ENCODE measurements at places on chromosomes 5 and 9.

DNA sequence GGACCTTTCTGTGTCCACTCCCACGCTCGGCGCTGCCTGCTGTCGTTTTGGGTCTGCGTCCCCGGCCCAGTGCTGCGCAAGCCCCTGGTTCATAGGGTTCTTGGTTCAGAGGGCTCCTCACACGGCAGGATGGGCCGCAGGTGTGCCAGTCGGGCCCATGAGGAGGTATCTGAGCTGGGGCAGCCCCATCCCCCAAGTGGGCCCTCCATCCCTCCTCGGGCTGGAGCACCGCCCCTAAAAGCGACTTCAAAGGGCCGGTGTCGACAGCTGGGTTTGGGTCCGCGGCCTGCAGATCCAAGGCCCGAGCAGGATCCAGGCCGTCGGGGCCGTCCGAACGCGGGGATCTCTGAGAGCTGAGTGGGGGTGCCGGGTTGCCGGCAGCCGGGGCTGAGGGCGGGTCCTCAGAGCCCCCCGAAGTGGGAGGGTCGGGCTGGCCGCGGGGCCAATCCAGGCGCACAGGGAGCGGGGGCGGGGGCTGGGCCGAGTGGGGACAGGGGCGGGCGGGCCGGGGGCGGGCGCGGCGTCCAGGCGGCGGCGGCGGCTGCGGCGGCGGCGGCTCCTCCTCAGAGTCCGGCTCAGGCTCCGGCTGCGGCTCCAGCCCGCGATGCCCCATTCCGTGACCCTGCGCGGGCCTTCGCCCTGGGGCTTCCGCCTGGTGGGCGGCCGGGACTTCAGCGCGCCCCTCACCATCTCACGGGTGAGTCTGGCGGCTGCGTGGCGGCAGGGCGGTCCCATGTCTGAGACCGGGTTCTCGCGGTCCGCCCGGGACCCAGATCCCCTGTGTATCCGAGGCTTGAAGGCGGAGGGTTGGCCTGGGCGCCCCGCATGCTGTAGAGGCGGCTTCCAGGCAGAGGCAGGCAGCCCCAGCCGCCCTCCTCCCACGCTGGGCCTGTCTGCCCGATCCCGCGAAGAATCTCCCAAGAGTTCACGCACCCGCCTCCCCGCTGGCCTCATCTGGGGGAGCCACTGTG lies at the start of gene PDLIM4:
TSS of gene PDLIM4 (plus strand) at position 566 of the 971 bp plus-strand sequence. CDS start at position 605, 39 bp downstream.
- DNase-seq = no peak
- peak within 1 kb of the TSS; percentile 77 for H3K4me3 ChIP-seq
- no peaks in the 10 kb centered on the region for H3K27me3 ChIP-seq
- peaks cover 28% of the 10 kb centered on the region for H3K4me1 ChIP-seq

GRCh38 chr5:133119233-133119711 lies 67.5 kb downstream of the HSPA4 start:
- no peak overlapping the region for H3K27ac ChIP-seq
- H3K27me3 ChIP-seq = no peaks in the 10 kb centered on the region
- DNase-seq = no peak
- H3K36me3 ChIP-seq = no peaks in the 10 kb centered on the region
- no peaks in the 10 kb centered on the region for H3K4me1 ChIP-seq

GRCh38 chr9:120608421-120608820 lies 28.5 kb upstream of the CDK5RAP2 start:
- no peak overlapping the region for H3K27ac ChIP-seq
- no peak overlapping the region for H3K4me3 ChIP-seq
- H3K27me3 ChIP-seq = no peaks in the 10 kb centered on the region
- no peaks in the 10 kb centered on the region for H3K36me3 ChIP-seq
- DNase-seq = peak; percentile 76

- no peak overlapping the region for H3K4me3 ChIP-seq
- H3K36me3 ChIP-seq = no peaks in the 10 kb centered on the region
- peaks cover 12% of the 10 kb centered on the region for H3K4me1 ChIP-seq
- no peak for DNase-seq
- H3K27me3 ChIP-seq = no peaks in the 10 kb centered on the region
Observed at GRCh38 chr5:172695232-172696054, 54.4 kb downstream of the NEURL1B start.

DNA sequence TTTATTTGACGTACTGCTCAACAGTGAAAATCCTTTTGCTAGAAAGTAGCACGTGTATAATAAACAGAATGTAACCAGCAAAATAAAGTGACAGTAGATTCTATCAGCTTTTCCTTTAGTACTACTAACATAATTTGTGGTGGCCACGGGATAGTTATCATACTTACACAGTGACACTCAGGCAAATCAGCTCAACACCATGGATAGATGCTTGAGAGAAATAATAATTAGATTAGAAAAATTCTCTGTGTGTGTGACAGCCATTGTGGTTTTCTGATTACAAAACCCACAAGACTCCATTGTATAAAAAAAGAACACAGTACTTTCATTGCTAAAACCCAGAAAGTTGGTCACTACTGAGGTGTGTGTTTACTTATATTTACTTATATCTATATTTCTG lies 101.1 kb downstream of the MUSK start:
- H3K4me3 ChIP-seq = no peak overlapping the region
- H3K4me1 ChIP-seq = peaks cover 3% of the 10 kb centered on the region
- no peaks in the 10 kb centered on the region for H3K27me3 ChIP-seq
- H3K36me3 ChIP-seq = no peaks in the 10 kb centered on the region
- no peak for DNase-seq

- no peak for DNase-seq
- no peaks in the 10 kb centered on the region for H3K27me3 ChIP-seq
- H3K36me3 ChIP-seq = no peaks in the 10 kb centered on the region
Observed at GRCh38 chr5:158340608-158341007, 481.7 kb upstream of the CLINT1 start.

DNA sequence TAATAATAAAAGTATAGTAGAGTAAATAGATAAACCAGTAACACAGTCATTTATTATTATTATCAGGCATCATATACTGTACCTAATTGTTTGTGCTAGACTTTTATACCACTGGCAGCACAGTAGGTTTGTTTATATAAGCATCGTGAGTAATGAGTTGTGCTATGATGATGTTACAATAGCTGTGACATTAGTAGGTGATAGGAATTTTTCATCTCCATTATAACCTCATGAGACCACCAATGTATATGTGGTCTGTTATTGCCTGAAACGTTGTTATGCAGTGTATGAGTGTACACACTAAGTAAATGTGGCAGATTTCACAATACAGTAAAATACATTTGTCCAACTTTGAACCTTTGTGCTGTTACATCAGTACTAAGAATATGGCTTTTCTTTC lies 72.7 kb upstream of the SPATA31D4 start:
- no peaks in the 10 kb centered on the region for H3K27me3 ChIP-seq
- no peak for DNase-seq
- no peak overlapping the region for H3K4me3 ChIP-seq

DNA sequence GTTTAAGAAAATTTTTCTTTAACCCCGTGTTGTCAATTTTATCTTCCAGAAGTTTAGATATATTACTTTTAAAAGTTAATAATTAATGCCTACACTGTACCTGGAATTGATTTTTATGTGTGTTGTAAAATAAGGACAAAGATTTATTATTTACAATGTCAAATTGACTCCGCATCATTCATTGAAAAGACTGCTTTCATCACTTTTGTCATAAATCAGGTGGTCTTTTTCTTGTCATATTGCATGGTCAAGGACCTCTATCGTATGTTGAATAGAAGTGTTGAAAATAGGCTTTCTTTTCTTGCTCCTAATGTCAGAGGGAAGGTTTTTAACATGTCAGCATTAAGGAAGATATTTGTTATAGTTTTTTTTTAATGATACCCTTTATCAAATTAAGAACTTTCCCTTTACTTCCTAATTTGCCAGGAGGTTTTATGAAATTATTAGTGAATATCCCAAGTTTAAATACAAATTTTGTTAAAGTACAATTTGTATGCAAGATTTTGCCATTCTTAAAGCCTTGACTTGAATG lies 92.6 kb downstream of the WDR70 start:
- no peaks in the 10 kb centered on the region for H3K36me3 ChIP-seq
- H3K4me1 ChIP-seq = no peaks in the 10 kb centered on the region
- no peak overlapping the region for H3K27ac ChIP-seq
- DNase-seq = no peak
- H3K4me3 ChIP-seq = no peak overlapping the region

- no peak overlapping the region for H3K27ac ChIP-seq
- H3K27me3 ChIP-seq = no peaks in the 10 kb centered on the region
- no peaks in the 10 kb centered on the region for H3K4me1 ChIP-seq
Observed at GRCh38 chr9:130089141-130089540, 35.4 kb downstream of the GPR107 start.

DNA sequence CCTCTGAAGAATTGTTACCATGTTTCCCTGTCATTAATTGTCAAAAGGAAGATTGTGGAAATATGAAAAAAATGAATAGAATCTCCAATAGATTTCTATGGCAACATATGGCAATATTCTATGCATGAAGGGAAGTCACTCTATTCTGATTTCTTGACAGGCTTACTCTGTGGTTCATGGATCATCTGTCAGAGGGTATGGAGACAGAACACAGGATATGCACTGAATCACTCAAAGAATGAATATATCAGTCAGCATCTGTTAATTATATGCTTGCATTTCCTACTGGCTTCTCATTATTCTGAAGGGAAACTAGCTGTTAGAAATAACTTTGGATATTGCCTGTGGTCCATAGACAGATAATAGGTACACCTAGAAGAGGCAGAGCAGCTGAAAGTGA lies 918.9 kb downstream of the DTWD2 start:
- H3K4me1 ChIP-seq = no peaks in the 10 kb centered on the region
- H3K27ac ChIP-seq = no peak overlapping the region
- no peaks in the 10 kb centered on the region for H3K36me3 ChIP-seq
- H3K27me3 ChIP-seq = no peaks in the 10 kb centered on the region
- no peak for DNase-seq

DNA sequence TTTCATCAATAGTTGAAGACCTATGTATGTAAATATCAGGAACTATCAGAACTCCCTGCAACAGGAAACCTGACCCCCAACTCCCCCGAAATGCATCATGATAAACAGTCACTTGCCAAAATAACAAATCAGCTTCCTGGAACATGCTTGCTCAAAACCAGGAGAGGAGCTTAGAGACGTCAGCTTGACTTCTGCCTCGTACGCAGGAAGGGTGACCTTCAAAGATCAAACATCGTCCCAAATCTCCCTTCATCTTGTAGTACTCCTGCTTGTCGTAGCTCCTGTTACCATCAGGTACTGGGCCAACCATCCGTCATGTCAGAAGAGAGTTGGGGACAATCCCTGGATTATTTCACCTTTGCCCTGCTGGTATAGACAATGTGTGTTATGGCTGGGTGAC lies 396.1 kb downstream of the GADD45G start:
- no peak overlapping the region for H3K27ac ChIP-seq
- H3K36me3 ChIP-seq = no peaks in the 10 kb centered on the region
- DNase-seq = no peak
- no peak overlapping the region for H3K4me3 ChIP-seq

DNA sequence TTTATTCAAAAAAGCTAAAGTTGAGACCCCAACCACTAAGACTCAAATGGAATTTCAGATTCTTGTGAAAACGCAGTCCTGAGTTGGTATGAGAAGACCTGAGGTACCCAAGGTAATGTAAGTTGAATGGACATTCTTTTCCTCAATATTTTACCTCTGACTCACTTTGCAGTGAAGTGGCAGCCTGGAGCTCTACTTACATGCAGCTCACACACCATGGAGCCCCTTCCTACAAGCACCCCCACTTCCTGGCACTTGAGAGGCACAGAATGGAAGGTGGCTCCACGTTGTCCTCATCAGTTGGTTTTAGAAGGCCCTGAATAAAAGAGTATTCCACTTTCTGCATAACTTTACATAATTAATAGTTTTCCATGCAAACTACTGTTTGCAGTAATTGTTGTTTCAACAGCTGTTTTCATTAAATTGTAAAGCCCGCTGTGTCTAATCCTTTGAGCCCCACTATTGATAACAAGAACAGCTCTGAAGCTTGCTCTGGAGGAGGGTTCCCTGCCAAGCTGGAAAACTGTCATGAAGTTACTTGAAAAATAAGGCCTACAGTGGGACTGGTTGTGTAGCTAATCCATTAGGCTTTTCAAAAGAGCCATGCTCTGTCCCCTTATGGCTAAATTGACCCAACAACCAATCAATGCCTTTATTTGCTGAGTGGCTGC lies 102.2 kb upstream of the SPATA31D4 start:
- no peaks in the 10 kb centered on the region for H3K36me3 ChIP-seq
- peak; percentile 8 for DNase-seq
- peaks cover 4% of the 10 kb centered on the region for H3K4me1 ChIP-seq
- H3K4me3 ChIP-seq = no peak overlapping the region
- H3K27ac ChIP-seq = no peak overlapping the region

GRCh38 chr5:150175076-150175475 lies 8.5 kb downstream of the CDX1 start:
- H3K27ac ChIP-seq = no peak overlapping the region
- DNase-seq = no peak
- no peak overlapping the region for H3K4me3 ChIP-seq
- H3K4me1 ChIP-seq = peaks cover 2% of the 10 kb centered on the region

- no peak overlapping the region for H3K4me3 ChIP-seq
- H3K27ac ChIP-seq = no peak overlapping the region
- DNase-seq = no peak
- H3K36me3 ChIP-seq = no peaks in the 10 kb centered on the region
Observed at GRCh38 chr9:5841771-5842573, 9.1 kb upstream of the ERMP1 start.

- H3K4me1 ChIP-seq = peaks cover 5% of the 10 kb centered on the region
- H3K36me3 ChIP-seq = no peaks in the 10 kb centered on the region
- DNase-seq = no peak
- no peak overlapping the region for H3K4me3 ChIP-seq
- H3K27ac ChIP-seq = no peak overlapping the region
Observed at GRCh38 chr5:171454549-171454948, 35.1 kb downstream of the FGF18 start.

DNA sequence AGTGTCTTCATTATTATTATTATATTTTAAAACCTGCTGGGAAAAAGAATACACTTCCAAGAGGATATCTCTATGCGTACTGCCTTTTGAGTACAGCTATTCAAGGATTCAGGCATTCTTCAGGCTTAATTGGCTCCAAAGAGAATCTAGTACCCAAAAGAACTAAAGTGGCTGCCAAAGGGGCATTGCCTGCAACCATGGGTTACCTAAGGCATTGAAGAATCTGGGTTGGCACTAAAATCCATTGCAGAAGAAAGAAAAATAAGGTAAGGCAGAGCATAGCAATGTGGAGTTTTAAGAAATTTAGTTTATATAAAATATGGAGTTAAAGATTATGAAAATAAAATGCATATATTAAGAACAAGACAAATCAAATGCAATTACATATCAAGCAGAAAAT lies 223.5 kb downstream of the TMEM161B start:
- H3K4me1 ChIP-seq = no peaks in the 10 kb centered on the region
- peaks cover 1% of the 10 kb centered on the region for H3K36me3 ChIP-seq
- DNase-seq = no peak
- no peak overlapping the region for H3K4me3 ChIP-seq

DNA sequence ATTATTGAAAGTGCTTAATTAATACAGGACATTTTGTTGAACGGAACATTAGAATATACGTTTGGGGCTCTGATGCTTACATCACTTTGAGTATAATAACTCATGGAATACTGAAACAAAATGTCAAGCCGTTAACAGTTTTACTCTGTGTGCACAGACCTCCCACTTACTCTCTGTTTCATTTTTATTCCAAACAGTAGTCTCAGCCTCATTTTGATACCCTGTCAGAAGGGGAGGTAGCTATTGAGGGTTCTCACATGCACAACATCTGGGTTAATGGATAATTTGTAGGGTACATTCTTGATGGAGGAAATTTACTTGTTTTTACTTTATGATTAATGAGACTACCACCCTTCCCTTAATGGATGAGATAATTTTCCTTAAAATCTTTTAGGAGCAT lies 59.0 kb downstream of the SCAMP1 start:
- DNase-seq = no peak
- no peaks in the 10 kb centered on the region for H3K36me3 ChIP-seq
- H3K27me3 ChIP-seq = no peaks in the 10 kb centered on the region
- H3K4me1 ChIP-seq = no peaks in the 10 kb centered on the region
- H3K4me3 ChIP-seq = no peak overlapping the region
- no peak overlapping the region for H3K27ac ChIP-seq
